ENCODE measurements at places on chromosomes 16 and 17.

DNA sequence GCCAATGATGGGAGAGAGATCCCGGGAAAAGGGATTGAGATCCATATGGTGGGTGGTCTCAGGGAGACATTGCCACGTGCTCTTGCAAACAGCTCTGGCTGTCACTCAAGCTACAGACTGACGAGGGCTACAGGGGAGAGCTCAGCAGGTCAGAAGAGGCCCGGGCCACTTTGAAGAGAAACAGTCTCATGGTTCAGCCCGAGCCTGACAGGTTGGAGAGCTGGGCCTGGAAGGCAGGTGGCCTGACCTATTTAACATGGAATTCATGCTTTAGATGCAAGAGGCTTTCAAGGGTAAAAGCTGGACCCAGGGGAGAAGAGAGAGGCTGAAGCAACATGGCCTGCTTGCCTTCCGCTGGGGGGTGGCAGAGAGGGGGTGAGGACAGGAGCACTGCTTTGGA is 81.0 kb upstream of the BRD7 start:
- DNase-seq = no peak

GRCh38 chr17:80499560-80499959 is 23.2 kb upstream of the NPTX1 start:
- DNase-seq = no peak

DNA sequence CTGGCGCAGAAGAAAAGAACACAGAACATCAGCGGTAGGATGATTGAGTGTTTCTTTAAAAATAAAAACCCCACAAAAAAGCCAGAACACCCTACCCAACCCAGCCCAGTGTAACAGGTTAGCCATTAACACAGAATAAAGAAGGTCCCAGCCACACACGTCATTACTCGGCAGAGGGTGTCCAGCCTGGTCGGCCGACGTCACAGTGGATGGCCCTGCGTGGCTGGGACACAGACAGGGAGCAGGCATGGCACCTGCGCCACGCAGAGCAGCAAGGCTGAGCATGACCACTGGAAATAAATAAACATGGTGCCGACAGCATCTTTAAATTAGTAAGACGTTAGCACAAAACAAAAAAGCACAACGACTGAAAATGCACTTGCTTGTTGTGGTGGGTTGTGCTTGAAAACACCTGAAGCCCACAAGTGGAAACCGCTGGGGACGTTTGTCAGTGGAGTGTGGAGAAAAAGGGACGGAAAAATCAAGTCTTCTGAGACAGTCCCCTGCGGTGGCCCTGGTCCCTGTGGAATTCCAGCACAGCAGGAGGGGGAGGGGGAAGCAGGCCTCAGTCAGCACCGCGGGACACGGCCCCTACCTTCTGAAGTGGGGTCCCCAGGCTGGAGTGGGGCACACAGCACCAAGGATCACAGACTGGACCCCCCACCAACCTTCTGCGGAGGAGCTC is 39.2 kb downstream of the SLC7A5 start:
- no peak for DNase-seq

DNA sequence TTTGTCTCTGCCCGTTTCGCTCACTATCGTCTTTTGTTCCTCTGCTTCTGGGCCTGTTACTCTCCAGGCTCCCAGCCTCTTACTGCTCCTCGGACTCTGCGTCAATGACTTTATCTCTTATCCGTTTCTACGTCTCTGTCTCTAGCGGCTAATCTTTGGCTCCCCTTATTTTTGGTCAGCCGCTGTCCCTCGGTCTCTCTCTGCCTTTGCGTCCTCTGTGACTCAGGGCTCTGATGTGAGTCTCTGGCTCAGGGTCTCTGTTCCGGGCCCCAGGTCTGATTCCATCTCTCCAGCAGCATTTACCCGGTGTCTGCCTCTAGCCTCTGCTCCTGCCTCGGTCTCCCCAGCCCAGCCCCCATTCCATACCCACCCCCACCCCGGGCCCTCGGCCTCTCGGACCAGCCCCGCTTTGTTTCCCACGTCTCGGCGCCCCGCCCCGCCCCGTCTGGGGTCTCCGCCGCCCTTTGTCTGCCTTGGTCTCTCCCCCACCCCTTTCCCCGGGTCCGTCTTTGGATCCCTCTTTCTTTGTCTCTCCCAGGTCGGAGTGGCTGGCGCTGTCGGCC is 547 bp upstream of the ZNF48 start:
- peak; percentile 36 for DNase-seq

DNA sequence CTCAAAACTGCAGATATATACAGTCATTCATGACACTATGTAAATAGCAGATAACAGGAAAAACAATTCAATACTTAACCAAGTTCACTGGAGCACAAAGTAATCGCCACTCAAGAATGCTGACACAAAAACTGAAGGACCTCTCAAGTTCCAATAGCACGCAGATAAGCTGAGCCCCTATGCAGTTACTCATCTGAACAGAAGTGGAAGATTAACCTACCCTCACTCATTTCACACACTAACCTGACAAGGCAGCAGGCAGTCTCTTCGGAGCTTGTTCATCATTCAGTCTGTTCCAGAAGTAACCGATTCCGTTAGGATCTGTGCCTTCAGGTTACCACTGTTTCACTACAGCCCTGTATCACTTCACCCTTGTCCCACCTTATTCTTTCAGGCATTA is 6.0 kb downstream of the HELZ start:
- DNase-seq = no peak

GRCh38 chr17:50685691-50686493 is 21.8 kb downstream of the ANKRD40 start:
- no peak for DNase-seq

GRCh38 chr17:32020943-32021614 is 13.9 kb downstream of the LRRC37B start:
- peak; percentile 16 for DNase-seq

- no peak for DNase-seq
These were observed 6.2 kb downstream of the SPATA2L start for GRCh38 chr16:89695086-89695874.

- no peak for DNase-seq
These were observed 97.0 kb downstream of the MRTFB start for GRCh38 chr16:14168146-14168545.

DNA sequence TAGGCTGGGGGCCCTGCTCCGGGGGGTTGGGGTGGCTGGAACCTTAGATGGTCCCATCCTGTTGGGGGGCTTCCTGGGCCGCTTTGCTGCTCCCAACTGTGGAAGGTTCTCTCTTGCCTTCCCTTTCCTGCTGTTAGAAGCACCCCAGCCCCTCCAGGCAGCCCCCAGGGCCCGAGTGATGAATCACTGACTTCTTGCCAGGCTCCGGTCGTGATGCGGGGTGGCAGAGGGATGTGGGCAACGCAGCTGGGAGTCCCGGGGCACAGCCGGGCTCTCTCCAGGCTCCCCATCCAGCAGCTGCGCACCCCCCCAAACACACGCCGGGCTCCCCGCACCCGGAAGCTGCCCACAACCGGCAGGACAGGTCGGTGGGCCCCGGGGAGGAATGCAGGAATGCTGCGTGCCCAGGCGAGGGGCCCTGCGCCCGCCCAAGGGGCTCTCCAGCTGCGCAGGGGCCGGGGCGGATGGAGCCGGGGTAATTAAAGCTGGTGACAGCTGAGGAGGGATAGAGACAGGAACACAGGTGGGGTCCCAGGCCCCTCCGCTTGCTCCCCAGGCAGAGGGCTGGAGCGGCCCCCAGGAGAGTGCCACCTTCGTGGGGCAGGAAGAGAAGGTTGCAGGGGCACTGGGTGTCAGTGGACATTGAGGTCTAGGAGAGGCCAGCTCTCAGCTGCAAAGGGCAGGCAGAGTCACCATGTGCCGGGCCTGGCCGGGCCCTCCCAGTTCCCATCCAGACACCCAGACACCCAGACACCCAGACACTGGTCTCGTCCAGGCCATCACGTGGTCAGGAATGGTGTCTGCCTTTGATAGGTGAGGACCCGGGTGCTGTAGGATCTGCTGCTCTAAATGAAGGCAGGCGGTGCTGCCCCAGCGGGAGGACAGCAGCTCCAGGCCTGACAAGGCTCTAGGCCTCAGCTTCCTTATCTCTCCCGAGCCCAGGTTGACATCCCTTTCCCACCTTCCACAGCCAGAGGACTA is 15.0 kb upstream of the SLC38A10 start:
- DNase-seq = no peak

GRCh38 chr16:66084306-66084705 is 282.2 kb upstream of the CDH5 start:
- DNase-seq = no peak

- peak; percentile 69 for DNase-seq
These were observed 18.1 kb upstream of the RAB11FIP4 start for GRCh38 chr17:31373150-31374093.

DNA sequence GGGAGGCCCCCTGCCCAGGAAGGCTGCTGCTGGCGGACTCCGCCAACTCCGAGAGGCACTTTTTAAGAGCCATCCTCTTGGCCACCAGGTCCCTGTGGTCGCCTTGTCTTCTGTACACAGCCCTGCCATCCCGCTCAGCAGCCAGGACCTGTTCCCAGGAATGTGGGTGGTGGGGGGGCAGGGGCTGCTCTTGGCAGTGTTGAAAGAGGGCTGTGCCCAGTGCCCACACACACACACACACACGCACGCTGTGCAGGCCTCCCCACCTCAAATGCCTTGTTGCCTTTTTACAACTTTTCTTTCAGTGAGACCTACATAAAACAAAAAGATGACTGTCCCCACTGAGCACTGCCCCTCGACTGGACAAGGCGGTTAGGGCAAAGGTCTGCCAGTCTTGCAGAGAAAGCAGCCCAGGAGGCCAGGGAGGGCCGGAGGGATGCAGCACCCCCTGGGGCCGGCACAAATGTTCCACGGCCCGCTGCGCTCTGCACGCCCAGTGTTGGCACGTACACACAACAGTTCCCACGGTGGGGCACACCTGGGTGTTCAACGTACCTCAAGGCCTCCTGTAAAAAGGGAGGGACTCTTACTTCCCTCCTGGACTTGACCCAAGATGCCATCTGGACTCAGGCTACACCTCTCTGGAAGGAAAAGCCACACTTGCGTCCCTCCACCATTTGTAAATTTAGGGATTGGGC is 18.5 kb upstream of the PITPNA start:
- DNase-seq = no peak

DNA sequence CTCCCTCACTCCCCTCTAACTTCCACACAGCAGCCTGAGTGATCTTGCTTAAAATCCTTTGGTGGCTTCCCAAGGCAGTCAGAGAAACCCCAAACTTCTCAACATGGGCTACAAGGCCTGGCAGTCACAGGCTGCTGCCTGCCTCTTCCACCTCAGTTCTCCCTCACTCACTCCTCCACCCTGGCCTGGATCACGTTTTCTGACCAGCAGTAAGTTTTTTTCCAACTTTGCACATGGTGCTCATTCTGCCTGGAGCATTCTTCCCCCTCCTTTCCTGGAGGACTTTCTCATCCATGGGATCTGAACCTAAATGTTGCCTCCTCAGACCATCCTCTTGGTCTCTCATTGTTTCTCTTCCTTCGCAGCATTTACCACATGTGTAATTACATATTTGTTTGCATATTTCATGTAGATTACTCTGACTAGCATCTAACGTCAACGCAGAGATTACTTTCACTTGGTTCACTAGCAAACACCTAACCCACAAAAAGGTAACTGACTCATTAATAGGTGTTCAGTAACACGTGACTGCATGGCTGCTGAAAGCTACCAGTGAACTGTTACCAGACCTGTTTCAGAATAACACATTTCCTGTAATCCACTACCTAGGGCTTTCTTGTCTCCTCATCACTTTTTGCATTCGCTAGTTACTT is 17.1 kb downstream of the GNA13 start:
- no peak for DNase-seq

GRCh38 chr16:58176608-58177352 is 21.1 kb downstream of the CSNK2A2 start:
- no peak for DNase-seq

DNA sequence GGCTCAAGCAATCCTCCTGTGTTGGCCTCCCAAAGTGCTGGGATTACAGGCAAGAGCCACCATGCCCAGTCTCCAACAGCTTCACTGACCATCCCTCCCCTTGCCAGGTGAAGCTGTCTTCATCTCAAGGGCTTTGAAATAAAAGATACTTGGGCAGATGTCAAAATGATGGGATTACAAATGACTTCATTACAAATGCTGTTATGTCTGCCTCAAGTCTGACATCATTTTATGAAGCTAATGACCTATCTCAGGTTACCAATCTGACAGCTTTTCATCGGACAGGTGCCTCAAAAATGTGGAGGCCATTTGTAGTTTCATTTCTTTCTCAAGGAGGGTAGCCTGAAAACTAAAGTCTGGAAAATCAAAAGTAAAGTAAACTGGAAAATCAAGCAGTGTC is 323.7 kb upstream of the TBX2 start:
- no peak for DNase-seq

- peak; percentile 77 for DNase-seq
These were observed 887 bp upstream of the LASP1 start for GRCh38 chr17:38868817-38869525.

GRCh38 chr16:1311212-1311737 is 1.8 kb downstream of the UBE2I start:
- DNase-seq = no peak

DNA sequence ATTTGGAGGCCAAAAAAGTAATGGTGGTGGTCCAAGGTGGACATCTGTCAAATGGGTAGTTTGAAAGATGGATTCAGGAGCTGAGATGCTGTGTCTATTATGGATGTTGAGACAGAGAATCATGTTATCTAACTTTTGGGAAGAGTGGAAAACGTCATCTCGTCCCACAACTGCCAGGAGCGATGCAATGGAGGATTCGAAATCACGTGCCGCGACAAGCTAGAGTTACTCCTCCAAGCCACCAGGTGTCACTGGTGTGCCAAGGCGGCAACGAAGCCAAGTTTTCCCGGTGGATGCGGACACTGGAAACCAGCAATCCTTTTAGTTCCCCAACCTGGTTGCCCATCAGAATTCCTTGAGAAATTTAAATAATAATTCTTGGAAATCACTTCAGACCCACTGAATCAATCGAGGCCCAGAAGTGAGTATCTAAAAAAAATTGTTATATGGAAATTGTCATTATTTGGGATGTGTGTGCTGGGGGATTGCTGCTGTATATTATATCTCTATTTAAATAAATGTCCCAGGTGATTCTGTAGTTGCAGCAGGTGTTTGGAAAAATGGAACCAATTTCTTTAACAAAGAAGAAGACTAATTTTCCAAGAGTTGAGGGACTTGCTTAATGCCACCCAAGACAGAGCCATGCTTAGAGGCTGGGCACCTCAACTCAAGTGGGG is 206.1 kb downstream of the HAPSTR1 start:
- peak; percentile 22 for DNase-seq

- no peak for DNase-seq
These were observed 12.3 kb upstream of the TMEM170A start for GRCh38 chr16:75476817-75477216.

DNA sequence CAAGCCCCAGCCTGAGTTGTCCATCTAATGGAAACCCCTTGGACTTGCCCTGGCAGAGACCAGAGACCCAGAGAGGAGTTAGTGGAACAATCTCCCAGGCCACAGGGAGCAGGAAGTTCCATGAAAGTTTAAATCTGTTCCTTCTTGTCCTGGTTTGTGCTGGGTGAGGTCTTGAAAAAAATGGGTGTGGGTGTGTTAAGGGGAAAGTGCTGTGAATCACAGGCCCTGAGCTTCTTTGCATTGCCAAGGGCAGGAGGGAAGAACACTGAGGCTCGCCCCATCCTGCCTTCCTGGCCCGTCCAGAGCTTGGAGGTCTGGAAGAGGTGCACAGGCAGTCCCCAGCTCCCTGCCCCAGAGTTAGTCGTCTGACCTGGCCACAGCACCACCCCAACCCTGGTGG is 2.3 kb downstream of the ADORA2B start:
- DNase-seq = peak; percentile 74

Data from GM03348 (cell line).